ENCODE measurements at places on chromosomes 1 and 21.

GRCh38 chr1:83512373-83513193, 486.3 kb downstream of the TTLL7 start:
- DNase-seq, result no peak

DNA sequence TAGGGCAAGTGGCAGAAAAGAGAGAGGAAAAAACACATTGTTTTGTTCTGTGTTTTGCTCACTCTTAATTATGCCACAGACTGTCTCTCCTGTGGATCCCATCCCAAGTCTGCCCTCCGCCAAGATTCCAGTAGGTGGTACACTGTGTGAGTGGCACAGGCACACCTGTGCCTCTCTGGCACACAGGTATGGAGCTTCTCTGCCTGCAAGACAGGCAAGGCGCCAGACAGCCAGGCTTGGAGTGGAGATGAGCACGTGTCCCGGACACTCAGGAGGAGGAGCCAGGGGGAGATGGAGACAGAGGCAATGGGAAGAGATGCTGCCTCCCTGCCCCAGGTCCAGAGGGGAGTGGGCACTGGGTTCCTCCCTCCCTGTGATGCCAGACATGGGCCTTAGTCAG, 6.5 kb upstream of the GRIK3 start:
- no peak for DNase-seq

- no peak for DNase-seq
Observed at GRCh38 chr1:72885017-72885416, 602.7 kb upstream of the NEGR1 start.

DNA sequence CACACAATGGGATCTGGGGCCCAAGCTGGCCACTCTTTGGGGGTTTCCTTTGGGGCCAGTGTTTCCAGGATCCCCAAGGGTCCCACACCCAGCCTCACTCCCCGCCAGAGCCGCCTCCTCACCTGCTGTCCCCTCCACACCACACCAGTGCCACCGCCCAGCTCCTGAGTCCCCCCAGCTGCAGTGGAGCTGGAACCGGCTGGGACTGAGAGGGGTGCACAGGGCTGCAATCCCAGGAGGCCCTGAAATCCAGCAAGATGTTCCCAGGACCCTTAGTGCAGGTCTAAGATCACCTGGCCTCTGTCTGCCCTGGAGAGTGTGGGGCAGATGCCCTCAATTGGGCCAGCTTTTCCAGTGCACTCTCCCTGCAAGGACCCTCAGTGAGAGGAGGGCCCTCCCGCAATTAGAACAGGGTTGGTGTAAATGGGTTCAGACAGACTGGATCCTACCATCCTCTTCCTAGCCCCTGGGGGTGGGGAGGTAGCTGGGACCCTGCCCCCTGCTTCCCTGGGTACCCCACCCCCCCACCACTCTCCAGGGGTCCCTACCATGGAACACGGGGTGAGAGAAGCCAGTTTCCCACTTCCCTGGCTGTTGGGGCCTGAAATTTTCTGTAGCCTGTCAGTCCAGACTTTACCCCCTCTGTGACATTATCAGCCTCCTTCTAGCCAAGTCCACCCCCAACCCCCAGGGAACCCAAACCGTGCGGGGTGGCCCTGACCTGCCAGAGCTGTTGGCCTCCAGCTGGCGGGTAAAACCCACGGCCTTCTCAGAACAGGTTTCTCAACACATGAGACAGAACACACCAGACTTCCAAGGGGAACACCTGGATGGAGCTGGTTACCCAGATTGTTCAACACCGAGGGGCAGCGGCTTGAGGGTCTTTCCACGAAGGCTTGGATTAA, 7.0 kb downstream of the KRTAP10-12 start:
- no peak for DNase-seq

Measured in femur (tissue), 1 donor.